ENCODE measurements at places on chromosomes 12 and 14. TPM values are rescaled to one million over a fixed set of nuclear protein-coding genes. Genes with fewer than 3 reads are reported as not detected.

Gene TMEM229B
- total RNA-seq: 0.08 TPM

Gene PXN
- total RNA-seq: 227 TPM

DNA sequence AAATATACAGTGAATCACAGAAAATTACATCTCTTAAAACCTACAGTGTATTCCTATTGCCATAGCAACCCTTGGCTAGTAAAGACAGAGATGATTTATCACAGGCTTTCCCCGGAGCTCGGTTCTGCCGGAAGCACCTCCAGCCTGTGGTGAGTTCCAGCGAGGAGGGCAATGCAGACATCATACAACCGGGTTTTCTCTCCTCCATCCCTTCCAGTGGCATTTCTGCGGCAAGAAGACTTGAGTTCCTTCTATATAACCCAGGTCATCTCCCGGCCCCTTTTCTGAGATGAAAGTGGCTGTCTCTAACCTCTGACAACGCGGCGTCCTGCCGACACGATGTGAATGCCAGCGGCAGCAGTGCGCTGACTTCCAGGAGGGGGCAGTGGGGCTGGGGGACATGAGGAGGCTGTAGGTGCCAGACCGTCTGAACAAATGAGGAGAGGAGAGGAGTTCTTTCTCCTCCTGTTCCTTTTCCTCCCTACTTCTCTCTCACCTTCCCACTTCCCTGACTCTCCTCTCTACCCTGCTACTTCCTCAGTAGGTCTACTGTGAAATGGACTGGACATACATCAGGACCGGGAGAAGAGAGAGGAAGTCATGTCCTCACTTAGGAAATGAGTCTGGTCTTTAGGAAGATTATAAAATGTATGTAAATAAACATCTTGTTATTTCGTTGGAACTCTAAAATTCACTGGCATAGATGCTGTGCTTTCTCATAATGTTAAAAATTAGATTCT, 68.6 kb upstream of the MAX start:
- peak; percentile 49 for DNase-seq

DNA sequence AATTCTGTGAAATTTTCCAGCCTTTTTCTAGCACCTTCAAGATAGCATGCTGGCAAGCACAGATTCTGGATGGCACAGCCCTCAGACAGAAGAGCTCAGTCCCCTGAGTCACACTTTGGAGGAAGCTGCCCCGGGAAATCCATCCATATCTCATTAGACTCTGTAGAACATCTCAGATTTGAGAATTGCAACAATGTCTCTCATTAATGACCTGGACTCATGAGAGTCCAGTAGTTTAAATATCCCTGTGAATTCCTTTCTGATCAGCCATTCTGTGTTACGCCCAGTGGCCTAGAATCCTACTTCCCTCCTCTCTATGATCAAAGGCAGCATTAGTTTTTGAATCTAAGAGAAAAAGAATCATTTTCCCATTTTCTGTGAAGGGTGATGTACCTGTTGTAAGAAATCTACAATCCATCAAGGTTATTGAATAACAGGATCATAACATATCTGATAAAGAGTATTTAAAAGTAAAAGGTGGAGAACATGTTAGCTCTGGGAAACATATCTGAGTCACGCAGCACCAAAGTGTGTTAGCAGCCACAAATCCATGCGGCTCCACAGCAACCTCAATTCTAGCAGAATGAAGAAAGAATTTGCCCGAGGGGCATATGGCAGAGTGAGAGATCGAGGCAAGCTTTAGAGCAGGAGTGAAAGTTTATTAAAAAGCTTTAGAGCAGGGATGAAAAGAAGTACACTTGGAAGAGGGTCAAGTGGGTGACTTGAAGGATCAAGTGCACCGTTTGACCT, 855.6 kb upstream of the TMEM132C start:
- no peak for DNase-seq

- DNase-seq: no peak
Measured at GRCh38 chr12:64236549-64236948, 14.5 kb upstream of the KICS2 start.

Gene GLT1D1
- 0.44 TPM for total RNA-seq

GRCh38 chr14:83260751-83261150, 1727.1 kb upstream of the SEL1L start:
- DNase-seq: no peak

DNA sequence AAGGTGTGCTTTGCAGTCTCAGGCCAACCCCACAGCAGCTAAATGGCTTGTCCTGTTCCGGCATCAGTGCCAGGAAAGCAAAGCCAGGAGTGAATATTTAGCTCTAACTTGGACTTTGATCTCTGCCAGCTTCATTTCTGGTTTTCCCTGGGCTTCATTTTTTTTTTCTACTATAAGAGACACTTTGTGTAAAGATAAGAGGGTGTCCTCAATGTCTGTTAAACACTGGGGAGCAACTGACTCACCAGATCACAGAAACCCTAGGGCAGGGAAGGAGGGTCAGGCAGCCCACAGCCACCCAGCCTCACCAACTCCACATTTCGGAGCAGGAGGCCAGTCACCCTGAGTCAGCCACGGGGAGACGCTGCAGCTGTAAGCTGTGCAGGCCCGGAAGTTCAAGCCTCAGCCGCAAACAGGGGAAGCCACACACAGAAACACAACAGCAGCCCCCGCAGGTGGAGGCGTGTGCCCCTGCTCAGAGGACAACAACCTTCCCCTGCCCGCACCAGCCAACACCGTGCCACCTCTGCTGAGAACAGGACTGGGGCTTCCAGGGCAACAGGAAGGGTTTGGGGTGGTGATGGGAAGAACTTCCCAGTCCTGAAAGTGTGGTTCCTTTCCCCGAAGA, 6.3 kb downstream of the TNFRSF1A start:
- peak; percentile 58 for DNase-seq

Gene PRB2
- total RNA-seq: not detected

- DNase-seq: no peak
Measured at GRCh38 chr14:30015489-30015888, 87.8 kb upstream of the PRKD1 start.

- no peak for DNase-seq
Measured at GRCh38 chr12:6959058-6959804, 8.1 kb downstream of the PTPN6 start.

DNA sequence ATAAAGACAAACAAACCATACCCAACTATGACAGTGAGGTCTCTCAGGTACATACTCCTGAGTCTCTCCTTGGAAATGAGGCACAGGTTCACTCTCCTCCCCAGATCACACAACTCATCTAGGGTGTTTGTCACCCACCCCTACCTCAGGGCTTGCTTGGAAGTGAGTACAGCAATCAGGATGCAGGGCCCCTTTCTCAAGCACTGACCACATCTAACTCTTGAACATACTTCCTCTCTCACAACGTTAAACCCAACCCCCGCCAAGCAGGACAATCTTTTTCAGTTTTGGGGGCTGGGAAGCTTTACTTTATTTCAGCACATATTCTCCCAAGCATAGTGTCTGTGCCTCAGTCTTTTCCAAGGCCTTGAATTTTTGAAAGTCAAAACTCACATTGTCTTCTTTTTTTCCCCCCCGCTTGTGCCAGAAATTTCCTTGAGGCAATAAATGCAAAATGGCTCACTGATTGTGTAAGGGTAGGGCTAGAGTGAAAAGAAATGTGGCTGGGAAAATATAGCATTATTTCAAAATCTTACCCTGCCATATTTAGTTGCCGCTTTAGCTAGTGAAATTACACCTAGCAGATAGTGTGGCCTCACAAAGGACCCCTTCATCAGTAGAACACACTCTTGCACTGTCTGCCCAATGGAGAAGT, 2.4 kb upstream of the GPR65 start:
- DNase-seq: no peak

DNA sequence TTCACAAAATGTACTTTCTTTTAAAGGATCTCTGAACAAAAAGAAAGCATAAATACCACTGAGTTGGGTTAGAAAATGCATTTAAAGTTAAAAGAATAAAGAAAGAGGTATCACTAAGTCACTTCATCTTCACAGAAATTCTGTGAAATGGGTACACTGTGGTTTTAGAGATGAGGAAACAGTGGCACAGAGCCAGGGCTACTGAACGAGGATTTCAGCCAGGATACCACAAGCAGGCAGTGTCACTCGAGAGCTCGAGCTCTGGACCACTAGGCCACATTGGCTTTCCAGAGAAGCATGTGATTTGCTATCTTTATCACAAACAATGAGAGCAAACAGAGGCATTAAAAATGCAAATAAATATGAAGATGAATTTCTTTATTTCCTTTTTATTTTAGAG, 51.0 kb downstream of the WDHD1 start:
- no peak for DNase-seq

Gene NRXN3
- 2.3 TPM for total RNA-seq

- DNase-seq: no peak
Measured at GRCh38 chr12:51895378-51896135, 7.7 kb downstream of the ANKRD33 start.

GRCh38 chr14:104211215-104211614, 72.8 kb downstream of the KIF26A start:
- no peak for DNase-seq

- peak; percentile 72 for DNase-seq
Measured at GRCh38 chr12:6606331-6607131, 648 bp downstream of the CHD4 start.

GRCh38 chr14:89399594-89400068, 17.4 kb downstream of the FOXN3 start:
- peak; percentile 39 for DNase-seq

Gene CNTN1
- total RNA-seq: 0.46 TPM

DNA sequence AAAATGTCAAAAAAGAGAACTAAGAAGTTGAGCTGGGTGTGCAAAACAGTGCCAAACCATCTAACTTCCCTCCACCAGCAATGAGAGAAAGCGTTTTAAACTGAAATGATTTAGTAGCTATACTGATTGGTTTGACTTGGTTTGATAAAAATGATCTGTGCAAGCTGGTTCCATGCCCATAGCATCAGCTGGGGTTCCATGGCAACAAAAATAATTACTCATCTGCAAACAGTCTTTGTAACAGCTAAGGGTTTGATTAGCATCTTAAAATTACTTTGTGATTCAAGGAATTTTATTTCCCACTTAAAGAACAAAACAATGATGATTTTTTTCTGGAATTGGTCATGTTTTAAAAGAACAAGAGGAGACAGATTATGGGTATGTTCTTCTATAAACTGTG, 15.0 kb upstream of the BICD1 start:
- no peak for DNase-seq

- DNase-seq: no peak
Measured at GRCh38 chr12:97022536-97023230, 115.6 kb downstream of the NEDD1 start.

GRCh38 chr12:111268738-111269572, 99.9 kb downstream of the PHETA1 start:
- peak; percentile 22 for DNase-seq

DNA sequence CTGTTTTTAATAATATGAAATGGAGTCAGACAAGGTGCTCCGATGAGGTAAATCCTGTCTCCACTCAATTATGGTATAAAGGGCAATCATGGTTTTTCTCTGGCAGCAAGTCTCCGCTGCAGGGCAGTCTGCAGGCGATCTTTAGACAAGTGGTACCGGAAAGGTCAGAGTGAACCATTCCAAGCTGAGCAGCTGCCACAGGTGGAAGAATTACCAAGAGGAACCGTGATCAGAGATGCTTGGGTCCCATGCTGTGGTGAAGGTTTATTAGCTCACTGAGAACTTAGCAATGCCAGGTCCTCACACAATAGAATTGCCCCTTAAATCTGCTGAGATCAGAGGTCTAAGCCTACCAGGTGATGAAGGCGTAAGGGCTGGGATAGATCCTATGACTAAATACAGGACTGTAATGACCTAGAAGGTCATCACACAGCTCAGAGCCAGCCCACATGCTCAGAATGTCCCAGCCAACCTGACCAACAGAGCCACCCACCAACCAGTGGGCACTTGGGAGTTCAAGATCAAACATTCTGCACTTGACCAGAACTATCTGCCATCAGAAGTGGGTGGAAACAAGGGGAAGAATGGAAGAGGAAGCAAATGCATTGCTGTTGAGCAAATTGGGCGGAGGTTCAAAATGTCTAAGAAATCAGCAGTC, 175.2 kb upstream of the BCL2L14 start:
- DNase-seq: no peak

- no peak for DNase-seq
Measured at GRCh38 chr14:97633131-97633738, 836.1 kb downstream of the VRK1 start.

GRCh38 chr14:58699681-58700205, 62.0 kb downstream of the DACT1 start:
- DNase-seq: no peak

- DNase-seq: no peak
Measured at GRCh38 chr12:90653040-90653439, 301.9 kb downstream of the CCER1 start.

DNA sequence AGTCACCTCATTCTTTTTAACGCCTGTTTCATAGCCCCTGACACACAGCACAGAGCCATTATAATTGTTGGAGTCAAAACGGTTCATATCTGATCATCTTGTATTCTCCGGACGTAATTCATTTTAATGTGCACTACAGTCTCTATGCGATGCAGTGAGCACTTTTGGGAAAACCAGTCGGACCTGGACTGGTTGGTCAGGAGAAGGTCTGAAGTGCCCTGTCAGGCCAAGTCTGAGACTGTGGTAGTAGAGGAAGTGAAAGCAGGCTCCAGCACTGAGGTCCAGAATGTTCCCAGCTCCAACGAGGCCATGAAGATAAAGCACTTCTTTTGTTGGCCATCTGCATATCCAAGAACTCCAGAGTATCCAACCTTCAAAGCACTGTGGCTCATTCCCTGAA, 117.1 kb upstream of the NCOR2 start:
- DNase-seq: no peak

GRCh38 chr12:80273144-80273543, 170.9 kb upstream of the PTPRQ start:
- DNase-seq: no peak

DNA sequence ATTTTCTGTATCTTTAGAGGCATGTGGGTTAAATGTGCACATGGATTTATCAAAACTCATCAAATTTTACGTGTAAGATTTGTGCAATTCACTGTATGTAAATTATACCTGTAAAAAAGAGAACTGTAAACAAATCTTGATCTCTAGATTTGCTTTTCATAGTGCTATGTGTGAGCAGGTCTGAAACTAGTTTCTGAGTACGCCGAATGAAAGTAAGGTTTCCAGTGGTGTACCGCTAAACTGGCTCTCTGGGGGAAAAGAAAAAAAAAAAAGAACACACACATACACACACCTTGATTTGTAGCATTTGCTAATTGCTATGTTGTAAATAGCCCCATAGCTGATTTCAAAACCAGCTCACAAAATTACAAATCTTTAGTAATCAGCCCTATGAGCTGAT, 8.6 kb upstream of the SLC41A2 start:
- DNase-seq: no peak

Gene PTPRQ
- not detected for total RNA-seq

GRCh38 chr14:22375321-22375930, 213.6 kb downstream of the DAD1 start:
- peak; percentile 38 for DNase-seq

Gene SDR9C7
- total RNA-seq: not detected

Gene WNT5B
- 7.5 TPM for total RNA-seq
